ENCODE measurements at places on chromosomes 3 and 15. TPM values are rescaled to one million over a fixed set of nuclear protein-coding genes. Genes with fewer than 3 reads are reported as not detected.

The ASB14 gene
- not detected for total RNA-seq

The LINGO1 gene
- 1.1 TPM for total RNA-seq

The KCNMB2 gene
- not detected for total RNA-seq

The MAGEL2 gene
- total RNA-seq = 0.51 TPM

The CCDC50 gene
- 143 TPM for total RNA-seq
